ENCODE measurements at places on chromosomes 7 and 10.

GRCh38 chr10:116132780-116133399 lies 140.1 kb downstream of the GFRA1 start:
- no peak for DNase-seq

GRCh38 chr7:129110258-129110981 lies 34.1 kb upstream of the TSPAN33 start:
- no peak for DNase-seq

DNA sequence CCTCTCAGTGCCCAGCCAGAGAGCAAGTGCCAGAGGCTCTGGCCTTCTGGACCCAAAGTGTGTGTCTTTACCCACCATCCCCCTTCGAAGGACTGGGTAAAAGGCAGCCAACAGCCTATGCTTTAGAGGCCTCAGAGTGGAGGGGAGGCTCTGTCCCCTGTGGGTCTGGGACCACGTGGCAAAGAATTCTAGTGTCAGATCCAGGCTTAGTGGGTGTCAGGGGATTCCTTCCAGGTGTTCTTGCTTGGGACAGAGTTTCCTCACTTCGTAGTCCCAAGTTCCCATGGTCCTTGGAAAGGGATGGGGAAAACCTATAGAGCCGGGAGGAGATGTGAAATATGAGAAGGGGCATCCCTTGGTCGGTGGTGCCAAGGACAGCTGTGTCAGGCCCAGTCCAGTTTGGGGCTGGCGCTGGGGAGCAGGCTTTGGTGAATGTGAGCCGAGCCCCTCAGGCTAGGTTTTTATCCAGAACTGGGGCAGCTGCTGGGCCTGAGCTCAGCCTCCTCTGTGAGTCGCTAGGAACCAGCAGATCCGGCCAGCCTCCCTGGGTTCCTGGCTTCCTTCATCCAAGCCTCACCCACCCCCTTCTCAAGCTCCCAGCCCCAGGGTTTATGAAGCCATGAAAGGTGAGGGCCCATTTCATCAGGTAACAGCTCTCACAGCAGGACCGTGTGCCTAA lies 71.2 kb downstream of the C10orf105 start:
- DNase-seq = no peak

DNA sequence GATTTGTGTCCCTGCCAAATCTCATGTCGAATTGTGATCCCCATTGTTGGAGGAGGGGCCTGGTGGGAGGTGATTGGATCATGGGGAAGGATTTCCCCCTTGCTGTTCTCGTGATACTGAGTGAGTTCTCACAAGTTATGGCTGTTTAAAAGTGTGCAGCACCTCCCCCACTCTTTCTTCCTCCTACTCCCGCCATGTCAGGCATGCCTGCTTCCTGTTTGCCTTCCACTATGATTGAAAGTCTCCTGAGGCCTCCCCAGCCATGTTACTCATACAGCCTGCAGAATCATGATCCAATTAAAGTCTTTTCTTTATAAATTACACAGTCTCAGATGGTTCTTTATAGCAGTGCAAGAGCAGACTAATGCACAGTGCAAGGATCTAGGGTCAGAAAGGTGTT lies 75.4 kb downstream of the CALD1 start:
- DNase-seq = no peak

DNA sequence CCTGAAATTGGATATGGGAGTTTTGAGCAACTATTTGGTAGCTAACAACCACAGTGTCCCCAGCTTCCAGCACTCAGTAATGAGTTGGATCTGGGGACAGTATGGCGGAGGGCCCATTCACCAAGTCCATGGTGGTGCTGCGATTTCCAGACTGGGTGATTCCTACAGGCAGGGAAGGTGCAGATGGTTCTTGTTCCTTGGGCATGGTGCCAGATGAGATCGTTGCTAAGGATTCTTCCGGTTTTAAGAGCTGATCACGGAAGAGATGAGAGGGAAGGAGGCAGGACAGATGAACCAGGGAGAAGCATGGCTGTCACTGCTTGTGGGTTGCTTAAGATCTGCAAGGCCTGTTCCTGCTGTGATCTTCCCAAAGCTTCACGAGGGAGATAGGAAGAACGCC lies 380.3 kb downstream of the TCERG1L start:
- DNase-seq = no peak
